CD4-positive, alpha-beta memory T cell (primary cell): ENCODE measurements at places on chromosomes 16 and 17.

DNA sequence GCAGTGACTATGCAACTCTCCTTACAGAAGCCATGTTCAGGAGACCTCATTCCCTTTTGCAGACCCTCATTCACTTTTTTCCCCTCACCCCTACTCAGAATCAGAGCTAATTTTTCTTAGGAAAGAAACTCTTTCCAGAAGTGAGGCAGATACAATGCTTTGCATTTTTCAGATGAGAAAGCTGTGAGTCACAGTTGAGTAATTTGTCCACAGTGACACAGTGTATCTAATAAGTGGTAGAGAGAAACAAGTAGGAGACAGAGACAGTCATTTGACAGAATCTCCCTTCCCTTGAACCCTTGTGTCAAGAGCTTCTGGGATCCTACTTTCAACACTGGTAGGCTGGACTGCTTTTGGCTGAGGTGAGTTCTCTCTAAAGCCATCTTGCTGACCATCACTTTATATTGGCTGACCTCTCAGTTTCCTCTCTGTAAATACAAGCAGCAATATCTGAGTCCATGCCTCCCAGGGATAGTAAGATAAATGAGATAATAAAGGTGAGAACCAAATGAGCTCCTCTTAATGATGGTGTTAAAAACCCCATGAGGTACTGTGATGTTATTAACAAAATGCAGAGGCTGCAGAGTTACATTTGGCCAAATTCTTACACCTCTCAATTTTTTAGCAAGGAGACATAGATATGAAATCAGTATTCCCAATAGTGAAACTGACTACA, 130.8 kb downstream of the CA10 start:
- DNase-seq: no peak

DNA sequence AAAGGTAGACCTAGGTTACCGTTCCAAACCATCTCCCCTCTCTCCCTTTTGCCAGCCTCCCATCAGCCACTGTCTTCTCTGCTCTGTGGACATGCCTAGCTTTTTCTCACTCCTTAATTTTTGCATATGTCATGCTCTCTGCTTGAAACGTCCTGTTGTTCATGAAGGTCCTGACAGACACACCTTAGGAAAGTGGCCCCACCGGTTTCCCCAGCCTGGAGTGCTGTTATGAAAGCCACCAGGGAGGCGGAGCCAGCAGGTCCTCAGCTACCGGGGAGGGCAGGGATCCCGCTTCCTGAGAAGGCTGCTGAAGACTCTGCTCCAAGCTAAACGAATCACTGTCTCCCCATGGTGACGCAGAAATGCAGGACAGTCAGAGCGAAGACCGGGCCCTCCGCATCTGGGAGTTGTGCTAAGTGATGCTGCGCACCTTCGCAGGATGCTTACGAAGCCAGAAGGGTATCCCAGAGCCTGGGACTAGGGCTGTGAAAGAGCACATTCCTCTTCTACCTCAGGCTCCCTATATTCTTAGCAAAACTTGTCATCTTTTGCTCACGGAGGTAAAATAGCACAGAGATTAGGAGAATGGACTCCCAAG, 2.3 kb upstream of the SLC16A11 start:
- peak; percentile 44 for DNase-seq

DNA sequence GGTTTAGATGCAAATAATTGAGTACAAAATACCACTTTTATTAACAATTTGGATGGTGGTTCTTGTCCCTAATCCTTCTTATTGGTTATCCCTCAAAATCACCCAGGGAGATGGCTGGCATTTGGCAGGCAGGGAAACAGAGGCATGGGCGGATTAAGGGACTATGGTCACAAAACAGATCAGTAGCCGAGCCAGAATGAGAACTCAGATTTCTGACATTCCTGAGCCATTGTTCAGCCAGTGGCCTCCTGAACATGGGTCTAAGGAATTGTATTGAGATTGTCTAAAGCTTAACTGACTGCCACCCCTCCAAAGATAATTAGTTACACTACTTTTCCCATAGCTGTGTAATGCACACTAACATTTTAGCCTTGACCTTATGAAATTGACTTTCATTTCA, 88.4 kb downstream of the CHD9NB start:
- DNase-seq: no peak

DNA sequence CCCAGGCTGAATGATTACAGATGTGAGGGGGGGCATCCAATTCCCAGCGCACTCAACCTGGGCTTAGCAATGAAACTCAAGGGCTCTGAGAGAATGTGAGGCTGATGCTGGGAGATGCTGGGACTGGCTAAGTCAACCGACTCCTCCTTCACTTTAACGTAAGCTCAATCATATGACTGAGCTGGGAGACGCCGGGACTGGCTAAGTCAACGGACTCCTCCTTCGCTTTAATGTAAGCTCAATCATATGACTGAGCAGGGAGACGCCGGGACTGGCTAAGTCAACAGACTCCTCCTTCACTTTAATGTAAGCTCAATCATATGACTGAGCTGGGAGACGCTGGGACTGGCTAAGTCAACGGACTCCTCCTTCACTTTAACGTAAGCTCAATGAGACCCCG, 179.4 kb downstream of the VPS53 start:
- DNase-seq: no peak

DNA sequence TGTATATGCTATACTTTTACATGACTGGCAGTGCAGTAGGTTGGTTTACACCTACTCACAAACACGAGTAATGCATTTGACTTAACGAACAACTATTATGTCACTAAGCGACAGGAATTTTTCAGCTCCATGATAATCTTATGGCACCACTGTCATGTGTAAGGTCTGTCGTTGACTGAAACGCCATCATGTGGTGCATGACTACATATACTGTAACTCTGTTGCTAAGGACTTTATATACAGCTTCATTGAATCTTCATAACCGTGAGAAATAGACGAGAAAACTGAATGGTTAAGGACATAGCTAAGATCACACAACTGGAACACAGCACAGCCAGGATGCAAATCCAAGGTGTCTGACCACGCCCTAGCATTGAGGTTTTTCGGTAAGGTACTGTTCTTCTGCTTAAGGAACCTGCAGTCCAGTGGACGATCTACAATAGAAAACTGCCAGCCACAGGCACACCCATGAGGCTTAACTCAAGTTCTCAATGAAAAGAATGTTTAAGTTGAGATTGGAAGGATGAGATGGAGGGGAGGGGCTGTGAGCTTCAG, 3.3 kb downstream of the CFAP20 start:
- DNase-seq: no peak
